ENCODE measurements at places on chromosomes 11 and 22.

- no peak for DNase-seq
Measured at GRCh38 chr11:126695293-126695692, 305.3 kb downstream of the KIRREL3 start.

DNA sequence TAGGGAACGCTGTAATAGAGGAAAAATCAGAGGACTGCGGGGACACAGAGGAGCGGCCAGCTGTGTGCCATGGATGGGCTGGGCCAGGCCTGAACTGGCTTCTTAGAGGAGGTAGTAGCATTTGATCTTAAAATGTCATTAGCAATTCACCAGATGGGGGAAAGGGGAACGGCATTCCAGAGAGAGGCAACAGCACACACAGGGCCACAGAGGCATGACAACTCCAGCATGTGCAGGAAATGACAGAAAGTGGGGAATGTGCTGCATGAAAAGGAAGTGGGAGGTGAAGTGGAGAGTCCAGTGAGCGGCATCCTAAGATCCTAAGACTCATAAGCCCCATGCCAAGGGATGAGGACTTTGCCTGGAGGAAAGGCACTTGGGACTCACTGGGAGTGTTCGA lies 69.0 kb downstream of the UBASH3B start:
- no peak for DNase-seq

- no peak for DNase-seq
Measured at GRCh38 chr11:1165256-1166041, 7.7 kb downstream of the MUC5AC start.

DNA sequence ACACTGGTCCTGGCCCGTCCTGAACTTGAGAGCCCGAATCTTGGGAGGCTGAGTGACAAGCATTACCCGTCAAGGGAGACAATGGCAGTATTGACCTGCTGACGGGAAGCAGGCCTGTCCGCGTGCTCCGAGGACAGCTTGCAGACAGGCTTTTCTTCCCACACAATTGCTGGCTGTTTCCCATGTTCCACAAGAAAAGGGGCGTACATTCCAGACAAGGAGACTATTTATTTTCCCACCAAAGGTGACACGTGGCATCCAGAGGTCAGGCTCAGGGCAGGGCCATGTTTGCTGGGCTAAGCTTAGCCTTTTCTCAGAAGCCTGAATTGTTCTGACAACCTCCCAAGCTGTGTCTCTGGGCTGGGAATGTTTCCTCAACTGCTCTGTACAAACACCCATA lies 86.9 kb upstream of the SPON1 start:
- no peak for DNase-seq

DNA sequence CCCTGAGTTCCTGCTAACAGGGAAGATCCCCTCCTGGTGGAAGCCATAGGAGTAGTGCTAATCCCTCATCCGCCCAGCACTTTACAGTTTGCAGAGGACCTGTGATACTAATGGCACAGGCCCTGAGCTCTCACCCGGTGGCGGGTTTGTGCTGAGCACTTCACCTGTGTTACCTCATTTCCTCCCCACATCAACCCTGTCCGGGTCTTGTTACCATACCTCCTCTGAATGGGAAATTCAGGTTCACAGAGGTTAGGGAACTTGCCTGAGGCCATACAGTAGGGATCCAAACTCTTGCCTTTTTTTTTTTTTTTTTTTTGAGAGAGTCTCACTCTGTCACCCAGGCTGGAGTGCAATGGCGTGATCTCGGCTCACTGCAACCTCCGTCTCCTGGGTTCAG lies 25.2 kb downstream of the CAPN1 start:
- DNase-seq, result no peak

GRCh38 chr11:11608783-11609232 lies 13.0 kb downstream of the GALNT18 start:
- DNase-seq, result no peak

- no peak for DNase-seq
Measured at GRCh38 chr11:99432677-99433076, 411.9 kb downstream of the CNTN5 start.

DNA sequence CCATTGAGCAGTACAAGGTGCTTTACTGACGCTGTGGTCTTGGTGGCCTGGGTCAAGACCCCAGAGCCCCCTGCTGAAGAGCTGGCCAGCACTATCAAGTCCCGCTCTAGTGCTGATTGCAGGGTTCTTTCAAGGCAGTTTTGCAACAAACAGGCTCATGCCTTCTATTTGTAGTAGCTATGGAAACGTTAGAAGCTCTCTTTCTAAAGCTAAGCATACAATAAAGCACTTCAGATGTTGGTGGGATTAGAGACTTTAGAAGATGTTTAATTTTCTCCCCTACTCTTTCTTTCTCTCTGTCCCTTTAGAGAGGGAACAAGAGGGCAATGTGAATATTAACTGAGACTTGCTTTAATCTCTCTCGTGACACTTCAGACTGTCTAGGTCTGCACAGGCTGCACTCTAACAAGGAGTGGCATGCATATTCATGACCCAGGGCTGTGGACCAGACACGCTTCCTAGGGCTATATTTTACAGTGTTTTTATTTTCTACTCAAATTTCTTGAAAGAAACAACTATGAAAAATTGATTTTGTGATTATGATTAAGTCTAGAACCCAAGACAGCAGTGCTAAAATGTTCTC lies 138.6 kb downstream of the WNT7B start:
- no peak for DNase-seq

- DNase-seq, result no peak
Measured at GRCh38 chr11:84833488-84834088, 793.6 kb downstream of the DLG2 start.

GRCh38 chr22:40613067-40613466 lies 23.5 kb downstream of the MRTFA start:
- DNase-seq, result no peak

DNA sequence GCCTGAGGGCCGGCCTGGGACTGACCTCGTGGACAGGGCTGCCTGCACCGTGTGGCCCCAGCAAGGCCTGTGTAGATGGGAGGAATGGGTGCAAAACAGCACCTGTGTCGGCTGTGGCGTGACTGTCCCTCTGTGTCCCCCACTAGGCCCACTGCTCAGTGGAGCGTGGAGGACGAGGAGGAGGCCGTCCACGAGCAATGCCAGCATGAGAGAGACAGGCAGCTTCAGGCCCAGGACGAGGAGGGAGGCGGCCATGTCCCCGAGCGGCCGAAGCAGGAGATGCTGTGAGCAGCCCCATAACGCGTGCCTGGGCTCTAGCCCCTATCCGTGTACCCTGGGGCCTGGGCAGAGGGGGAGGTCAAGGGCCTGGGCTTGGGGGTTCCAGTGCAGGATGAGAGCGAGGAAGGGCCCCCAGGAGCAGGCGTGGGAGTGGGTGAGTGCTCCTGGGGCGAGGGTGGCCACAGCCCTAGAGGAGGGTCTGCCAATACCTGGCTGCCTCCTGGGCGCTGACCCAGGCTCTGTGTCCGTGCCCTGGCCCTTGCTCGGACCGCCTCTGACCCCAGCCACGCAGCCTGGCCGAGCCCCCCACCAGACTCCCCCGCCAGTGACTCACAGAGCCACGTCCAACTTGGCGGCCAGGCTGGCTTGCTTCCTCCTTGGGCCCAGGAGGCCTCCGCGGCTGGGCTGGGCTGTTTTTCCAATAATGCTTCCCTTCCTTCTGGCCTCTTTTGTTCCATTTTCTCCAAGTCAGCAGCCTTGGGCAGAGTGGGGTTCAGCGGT lies 11.6 kb downstream of the PRR33 start:
- DNase-seq, result no peak

DNA sequence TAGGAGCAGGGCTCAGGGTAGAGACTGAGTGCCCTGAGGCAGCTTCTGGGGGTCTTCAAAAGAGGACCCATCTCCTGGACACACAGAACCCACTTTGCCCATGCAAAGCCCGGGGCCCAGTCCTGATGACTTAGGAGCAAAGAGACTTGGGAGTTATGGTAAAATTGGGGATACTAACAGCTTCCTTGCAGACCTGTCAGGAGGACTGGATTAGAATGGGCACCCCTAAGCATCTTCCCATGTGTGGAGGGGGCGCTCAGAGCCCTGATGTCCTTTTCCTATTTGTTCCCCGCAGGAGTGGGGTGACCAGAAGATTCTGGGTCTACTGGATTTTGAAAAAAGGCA lies 100.0 kb downstream of the WNT7B start:
- DNase-seq, result no peak

GRCh38 chr11:102957953-102958352 lies 2.4 kb upstream of the MMP13 start:
- no peak for DNase-seq

- DNase-seq, result no peak
Measured at GRCh38 chr22:31943206-31943977, 943 bp upstream of the YWHAH start.

GRCh38 chr11:64156235-64157011 lies 9.5 kb downstream of the MACROD1 start:
- DNase-seq, result no peak

DNA sequence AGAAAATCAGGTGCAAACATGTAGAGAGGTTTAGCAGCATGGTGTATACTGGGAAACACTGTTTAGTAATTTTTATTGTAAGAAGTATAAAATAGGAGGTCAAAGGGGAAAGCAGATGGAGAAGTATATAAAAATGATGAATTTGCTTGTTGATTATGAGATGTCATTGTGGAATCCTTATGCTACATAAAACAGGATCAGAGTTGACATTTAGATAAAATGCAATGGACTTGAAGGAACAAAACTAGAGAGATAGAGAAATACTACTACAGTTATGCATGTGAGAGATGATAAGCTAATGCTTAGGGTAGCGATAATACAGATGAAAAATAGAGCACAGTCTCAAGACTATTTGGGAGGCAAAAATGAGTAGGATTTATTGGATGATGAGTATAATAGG lies 191.9 kb upstream of the CTSC start:
- DNase-seq, result no peak

GRCh38 chr22:50470491-50470890 lies 4.3 kb downstream of the SBF1 start:
- DNase-seq, result no peak

- DNase-seq, result no peak
Measured at GRCh38 chr11:975827-976226, 50.2 kb downstream of the AP2A2 start.

- DNase-seq, result no peak
Measured at GRCh38 chr11:76795290-76795935, 12.3 kb downstream of the TSKU start.

All from activated naive CD4-positive, alpha-beta T cell treated with Interleukin-2 at 50 U/mL for 16 hours (primary cell).